ENCODE measurements at places on chromosomes 1 and 21.

DNA sequence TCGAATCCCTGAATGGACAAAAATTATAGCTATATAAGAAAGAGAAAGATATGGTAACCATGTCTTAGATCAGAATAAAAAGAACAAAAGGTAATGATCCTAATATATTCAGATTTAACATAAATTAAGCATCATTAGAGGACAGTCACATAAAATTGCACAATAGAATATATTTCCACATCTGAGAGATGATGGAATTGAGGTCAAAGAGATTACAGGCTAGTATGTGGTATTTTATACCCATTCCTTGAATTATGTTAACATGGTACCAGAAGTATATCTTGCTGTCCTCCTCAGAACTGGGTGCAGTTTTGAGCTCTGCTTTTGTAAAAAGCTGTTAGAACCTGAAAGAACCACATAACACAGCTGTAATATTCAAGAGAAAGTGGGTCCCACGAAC is 245.6 kb upstream of the HOOK1 start:
- no peak for DNase-seq

GRCh38 chr1:6695868-6696267 is 5.7 kb downstream of the DNAJC11 start:
- DNase-seq, result no peak

DNA sequence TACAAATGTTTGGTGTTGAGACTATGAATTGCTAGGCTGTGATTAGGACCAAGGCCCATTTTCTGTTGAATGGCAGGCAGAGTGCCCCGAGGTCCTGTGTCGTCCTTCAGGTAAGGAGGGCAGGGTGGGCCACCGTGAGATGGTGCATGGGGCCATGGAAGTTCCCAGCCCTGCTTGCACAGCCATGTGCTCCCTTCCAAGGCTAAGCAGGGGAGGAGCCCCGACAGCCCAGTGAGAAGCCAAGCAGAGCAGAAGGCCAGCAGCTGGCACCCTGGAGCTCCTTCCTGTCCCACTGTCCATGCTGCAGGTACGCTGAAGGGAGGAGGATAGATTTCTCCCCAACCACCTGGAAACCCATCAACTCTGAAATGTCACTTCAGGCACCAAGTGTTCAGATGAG is 8.2 kb upstream of the NUAK2 start:
- DNase-seq, result no peak

DNA sequence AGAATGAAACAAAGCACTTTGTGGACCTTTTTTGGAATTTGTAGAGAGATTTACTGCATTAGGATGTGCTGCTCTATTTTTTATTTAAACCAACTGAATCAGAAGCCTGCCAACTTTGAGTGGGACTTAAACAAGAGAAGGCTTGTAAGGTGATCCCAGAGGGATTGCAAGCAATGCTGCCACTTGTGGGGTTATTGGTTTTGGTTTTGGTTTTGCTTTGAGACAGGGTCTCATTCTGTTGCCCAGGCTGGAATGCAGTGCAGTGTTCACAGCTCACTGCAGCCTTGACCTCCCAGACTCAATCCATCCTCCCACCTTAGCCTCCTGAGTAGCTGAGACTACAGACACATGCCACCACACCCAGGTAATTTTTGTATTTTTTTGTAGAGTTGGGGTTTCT is 32.2 kb upstream of the GNG5 start:
- no peak for DNase-seq

DNA sequence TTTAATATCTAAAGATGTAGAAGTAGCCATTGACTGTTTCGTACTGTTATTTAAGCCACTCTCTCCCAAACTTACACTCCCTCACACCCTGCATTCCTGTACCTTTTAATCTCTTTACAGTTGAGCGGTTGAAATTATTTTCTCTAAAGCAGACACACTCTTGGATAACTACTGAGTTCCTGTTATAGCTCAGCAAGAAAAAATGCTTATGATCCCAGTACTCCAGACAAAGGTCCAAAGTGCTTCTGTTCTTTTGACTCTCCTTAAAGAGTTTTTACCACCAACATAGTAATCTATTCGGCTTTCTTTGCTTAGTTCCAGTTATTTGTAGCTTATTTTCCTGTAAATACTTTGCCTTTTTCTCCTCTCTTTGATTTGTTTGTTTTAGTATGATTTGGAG is 100.1 kb downstream of the ATF6 start:
- DNase-seq, result no peak

DNA sequence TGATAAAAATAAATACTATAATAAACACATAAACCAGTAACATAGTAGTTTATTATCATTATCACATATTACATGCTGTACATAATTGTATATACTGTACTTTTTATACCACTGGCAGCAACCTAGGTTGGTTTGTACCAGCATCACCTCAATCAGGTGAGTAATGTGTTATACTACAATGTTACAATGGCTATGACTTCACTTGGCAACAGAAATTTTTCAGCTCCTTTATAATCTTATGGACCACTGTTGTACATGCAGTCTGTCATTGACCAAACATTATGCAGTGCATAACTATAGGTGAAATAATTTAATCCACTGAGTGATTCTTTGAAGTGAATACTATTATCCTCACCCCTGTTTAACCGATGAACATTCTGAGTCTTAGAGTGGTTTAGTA is 44.5 kb downstream of the TNFSF4 start:
- DNase-seq, result no peak

DNA sequence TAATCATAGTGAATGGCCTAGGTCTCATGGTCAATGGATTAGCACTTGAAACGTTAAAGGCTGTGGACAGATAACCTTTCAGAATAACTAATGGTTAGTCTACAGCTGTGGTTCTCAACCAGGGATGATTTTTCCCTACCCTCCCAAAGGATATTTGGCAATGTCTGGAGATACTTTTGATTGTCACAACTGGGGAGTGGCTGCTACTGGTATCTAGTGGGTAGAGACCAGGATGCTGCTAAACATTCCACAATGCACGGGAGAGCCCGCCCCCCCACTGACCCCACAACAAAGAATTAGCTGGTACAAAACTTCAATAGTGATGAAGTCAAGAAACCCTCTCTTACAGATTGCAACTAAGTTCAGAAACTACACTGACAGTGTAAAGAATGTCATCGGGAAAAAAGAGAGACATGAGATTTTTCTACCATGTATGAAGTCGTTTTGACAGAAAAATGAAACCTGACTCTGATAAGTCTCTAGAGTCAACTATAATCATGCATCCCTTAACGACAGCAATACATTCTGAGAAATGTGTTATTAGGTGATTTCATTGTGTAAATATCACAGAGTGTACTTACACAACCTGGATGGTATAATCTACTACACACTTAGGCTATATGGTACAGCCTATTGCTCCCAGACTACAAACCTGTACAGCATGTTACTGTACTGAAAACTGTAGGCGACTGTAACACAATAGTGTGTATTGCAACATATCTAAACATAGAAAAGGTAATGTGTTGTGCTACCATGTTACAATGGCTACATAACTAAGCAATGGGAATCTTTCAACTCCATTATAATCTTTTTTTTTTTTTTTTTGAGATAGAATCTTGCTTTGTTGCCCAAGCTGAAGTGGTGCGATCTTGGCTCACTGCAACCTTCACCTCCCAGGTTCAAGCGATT is 49.7 kb upstream of the PRDX6 start:
- DNase-seq, result no peak

GRCh38 chr1:112527266-112528010 is 18.7 kb downstream of the WNT2B start:
- no peak for DNase-seq

DNA sequence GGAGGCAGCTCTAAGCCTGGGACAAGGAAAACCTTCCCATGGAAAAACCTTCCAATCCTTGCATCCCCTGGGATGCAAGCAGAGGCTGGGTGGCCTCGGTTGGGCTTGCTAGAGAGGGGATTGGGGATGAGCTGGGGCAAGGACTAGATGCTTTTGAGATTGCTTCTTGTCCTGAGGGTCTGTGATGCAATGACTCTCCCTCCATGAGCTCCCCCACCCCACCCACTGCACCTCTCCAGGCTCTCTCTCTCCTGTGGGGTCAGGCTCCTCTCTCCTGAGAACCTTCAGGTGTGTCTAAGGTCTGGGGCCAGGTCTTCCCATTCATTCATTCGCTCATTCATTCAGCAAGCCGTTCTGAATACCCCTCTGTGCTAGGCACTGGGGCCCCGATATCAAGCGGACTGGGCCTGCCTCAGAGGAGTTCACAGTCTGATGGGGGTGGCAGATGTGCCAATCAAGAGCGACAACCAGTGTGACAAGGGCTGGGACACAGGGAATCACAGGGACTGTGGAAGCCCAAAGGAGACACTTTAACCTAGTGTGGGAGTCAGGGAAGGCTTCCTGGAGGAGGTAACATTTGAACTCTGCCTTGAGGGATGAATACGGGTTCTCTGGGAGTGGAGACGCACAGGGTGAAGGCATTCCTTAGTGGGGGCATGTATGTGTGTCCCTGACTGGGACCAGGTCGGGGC is 6.5 kb downstream of the LDLRAD1 start:
- DNase-seq, result no peak

- DNase-seq, result no peak
Observed at GRCh38 chr1:28163496-28164161, 12.9 kb downstream of the PTAFR start.

- DNase-seq, result no peak
Observed at GRCh38 chr1:41483001-41483850, 1.3 kb downstream of the EDN2 start.

DNA sequence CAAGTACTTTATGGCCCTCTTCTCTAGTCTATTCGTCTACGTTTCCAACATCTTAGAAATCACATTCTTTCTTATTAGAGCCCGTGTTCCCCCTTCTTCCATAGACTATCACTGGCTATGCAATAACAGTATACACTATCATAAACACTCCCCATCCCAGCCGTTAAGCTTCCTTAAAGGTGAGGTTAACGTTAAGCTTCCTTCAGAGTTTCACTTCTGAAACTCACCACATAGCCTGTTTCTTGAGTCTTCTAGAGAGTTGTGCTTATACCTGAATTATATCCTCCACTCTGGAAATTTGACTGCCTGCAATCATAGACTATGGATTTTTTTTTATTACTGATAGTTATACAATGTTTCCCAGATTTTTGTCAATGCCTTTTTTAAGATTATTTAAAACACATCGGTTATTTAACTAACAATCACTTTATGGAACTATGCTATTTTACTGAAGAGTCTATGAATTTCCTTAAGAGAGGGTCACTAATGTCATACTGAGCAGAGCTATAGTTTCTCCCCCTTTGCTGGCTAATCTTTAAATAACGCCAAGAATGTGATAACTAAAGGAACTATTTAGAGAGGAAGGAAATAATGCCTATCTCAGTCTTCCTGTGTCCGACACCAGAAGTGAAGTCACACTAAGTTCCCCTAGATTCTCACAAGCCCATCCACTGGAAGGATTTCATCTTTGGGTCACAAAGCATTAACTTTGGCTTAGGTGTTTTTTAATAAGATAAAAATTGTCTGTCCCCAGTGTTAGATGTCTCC is 16.8 kb downstream of the FCER1A start:
- DNase-seq, result no peak

DNA sequence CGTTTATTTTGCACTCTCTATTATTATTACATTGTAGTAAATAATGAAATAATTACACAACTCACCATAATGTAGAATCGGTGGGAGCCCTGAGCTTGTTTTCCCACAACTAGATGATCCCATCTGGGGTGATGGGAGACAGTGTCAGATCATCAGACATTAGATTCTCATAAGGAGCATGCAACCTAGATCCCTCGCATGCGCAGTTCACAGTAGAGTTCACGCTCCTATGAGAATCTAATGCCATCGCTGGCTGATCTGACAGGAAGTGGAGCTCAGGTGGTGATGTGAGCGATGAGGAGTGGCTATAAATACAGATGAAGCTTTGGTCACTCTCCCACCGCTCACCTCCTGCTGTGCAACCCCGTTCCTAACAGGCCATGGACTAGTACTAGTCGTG is 112.1 kb downstream of the ROR1 start:
- DNase-seq, result no peak

DNA sequence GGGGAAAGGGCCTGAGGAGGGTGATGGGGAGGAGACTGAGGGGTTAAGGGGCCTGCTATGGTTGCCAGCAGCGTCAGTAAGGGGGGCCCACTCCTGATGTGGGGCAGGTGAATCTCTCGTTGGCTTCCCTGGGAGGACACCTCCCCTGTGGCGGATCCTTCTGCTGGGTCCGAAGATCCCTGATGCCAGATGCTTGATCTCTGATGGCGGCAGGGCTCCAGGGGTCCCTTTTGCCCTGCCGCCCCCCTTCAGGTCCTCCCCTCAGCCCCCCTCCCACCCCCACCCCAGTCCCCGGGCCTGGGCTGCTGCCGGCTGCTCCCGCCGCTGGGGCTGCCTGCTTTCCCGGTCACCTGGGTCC is 219 bp downstream of the CELF3 start:
- no peak for DNase-seq

- DNase-seq, result no peak
Observed at GRCh38 chr1:65230731-65231481, 78.4 kb upstream of the DNAJC6 start.

DNA sequence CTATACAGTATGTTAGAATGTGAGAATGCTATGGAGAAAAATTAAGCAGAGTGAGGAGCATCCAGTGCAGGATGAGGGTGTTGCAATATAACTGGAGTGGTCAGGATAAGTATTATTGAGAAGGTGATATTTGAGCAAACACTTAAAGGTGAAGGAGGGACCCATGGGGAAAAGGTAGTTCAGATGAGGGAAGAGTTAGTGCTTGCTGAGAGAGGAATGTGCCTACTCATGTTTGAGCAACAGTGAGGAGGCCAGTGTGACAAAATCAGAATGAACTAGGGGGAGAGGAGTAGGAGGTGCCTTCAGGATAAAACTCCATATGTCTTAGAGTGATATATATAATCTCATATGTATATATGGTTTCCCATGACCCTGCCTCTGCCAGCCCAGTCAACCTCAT is 6.2 kb upstream of the TRIM45 start:
- DNase-seq, result no peak

DNA sequence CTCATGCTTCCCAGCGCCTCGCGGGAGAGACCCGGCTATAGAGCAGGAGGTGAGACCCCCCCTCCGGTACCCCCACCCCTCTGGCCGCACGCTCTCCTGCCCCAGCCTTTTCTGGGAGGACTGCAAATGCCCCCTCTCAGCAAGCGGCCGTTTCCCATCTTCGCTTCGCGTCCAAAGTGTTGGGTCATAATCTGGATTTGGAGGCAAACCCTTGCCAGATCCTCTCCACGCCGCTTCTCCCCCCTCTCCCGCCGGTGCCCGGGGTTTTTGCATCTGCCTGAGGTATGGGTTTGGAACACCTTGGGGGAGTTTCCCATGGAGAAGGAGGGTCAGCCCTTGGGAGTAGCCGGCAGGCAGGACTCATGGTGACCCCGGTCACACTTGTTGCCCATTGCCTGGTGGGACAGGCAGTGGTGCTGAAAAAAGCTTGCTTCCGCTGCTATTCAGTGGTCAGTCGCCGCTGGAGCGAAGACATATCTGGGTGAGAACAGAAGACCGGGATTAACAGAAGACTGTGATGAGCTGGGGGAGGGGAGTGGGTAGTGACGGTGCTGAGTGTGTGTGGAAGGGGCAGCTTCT is 935 bp downstream of the KCNK2 start:
- DNase-seq, result no peak

Data from stimulated activated CD8-positive, alpha-beta memory T cell treated with anti-CD3 and anti-CD28 coated beads, Interleukin-15, amount 100 ng/mL, for 1 hour (primary cell).